ENCODE measurements at places on chromosomes 1 and 21.

DNA sequence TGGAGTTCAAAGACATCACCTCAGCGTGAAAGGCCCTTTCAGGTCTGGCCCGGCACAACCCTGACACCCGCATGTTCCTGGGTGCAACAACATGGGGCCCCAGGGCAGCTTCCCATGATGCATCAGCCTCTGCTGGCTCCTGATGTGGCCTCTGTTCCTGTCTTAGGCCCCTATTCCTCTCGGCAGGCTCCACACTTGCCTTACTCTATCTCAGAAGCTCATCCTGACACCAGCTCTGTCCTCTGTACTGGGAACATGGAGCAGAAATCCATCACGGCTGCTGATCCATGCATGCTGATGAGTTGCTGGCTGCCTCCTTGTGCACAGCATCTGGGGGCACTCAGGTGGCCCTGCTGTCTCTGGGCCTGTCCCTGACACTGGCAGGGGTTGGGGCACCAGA lies 74.6 kb downstream of the ADARB1 start:
- no peak for DNase-seq

DNA sequence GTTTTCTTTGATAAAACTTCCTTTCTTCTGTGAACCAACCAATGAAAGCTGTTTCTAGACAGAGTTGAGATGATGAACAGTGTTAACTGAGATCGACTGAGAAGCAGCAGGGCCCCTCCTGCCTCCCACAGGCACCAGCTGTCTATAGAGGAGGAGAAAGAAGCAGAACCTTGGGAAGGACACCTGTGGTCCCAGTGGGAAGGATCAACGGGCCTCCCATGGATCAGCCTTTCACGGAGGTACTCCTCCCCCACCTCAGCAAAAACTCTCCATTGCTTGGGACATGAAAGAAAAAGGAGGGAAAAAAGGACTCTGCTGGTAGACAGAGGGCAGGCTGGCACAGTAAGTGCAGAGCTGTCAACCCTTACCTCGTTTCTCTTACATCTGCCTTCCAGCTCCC lies 40.5 kb downstream of the PLPPR5 start:
- DNase-seq = no peak

GRCh38 chr21:16073586-16073985 lies 343.8 kb downstream of the USP25 start:
- no peak for DNase-seq

- DNase-seq = no peak
Observed at GRCh38 chr1:242239398-242239797, 240.5 kb upstream of the MAP1LC3C start.

DNA sequence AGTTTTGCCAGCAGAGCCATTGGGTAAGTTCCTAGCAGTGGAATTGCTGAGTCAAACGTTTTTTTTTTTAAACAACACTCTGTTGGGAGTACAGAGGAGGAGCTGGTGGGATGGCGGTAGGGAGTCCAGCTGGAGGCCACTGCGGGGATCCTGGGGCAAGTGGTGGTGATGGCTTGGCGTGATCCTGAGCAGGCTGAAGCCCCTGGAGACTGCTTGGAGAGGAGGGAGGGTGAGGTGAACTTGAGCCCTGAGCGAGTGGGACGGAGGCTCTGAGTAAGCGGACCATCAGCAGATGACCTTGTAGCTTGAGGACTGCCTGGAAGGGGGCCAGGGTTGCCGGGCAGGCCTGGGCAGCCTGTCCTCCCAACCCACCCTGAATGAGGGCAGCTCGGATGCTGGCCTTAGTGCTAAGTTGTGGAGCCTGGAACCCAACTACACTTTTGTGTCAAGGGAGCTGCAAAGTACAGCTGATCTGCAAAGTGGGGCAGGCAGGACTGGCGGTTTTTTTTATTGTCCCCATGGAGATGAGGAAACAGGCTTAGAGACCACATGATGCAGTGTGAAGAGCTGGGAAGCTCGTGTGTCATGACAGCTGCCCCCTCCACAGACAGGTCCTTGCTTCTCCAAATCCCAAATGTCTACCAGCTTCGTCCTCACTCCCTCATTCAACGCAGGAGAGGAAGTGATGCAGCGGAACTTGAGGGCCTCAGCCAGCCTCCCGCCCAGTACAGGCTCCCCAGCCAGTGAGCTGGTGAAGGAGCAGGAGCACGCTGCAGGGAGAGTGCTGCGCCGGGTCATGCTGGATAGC lies 20.2 kb downstream of the MRPL37 start:
- DNase-seq = no peak

DNA sequence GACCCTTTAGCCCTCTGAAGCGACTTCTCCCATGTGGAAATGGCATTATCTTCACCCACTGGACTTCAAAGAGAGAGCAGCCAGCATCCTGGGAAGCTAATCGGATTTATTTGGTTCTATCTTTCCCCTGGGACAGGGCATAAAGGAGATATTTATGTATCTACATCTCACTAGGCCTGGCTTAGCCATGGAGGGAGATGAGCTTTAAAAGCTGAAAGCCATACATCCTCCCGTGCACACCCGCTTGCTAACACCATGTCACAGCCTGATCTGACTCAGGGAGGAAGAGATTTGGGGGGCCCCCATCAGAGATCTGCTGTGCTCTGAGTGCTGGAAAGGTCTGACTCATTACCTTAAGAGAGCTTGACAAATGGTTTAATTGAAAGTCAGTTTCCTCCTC lies 155.9 kb downstream of the PLXNA2 start:
- DNase-seq = no peak

GRCh38 chr1:2074944-2075740 lies 24.9 kb downstream of the PRKCZ start:
- no peak for DNase-seq

- DNase-seq = no peak
Observed at GRCh38 chr1:26531651-26532131, 2.1 kb downstream of the RPS6KA1 start.

GRCh38 chr1:208437401-208437800 lies 193.2 kb upstream of the PLXNA2 start:
- no peak for DNase-seq

DNA sequence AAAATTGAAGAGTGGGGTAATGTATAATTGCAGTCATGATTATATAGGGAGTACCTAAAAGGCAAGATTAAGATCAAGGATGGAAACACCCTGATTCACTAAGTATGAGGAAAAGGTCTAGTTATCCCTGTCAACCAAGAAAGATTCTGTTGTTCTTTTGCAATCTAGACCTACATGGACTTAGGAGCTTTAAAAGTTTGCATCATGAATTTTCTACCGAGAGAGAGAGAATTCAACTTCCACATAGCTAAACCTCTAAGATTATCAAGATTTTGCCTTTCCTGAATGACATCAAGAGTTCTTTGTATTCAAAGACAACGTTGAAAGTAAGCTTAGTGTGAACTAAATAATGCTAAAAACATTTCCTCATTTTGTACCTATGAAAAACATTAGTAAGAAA lies 78.8 kb upstream of the RBM34 start:
- no peak for DNase-seq

DNA sequence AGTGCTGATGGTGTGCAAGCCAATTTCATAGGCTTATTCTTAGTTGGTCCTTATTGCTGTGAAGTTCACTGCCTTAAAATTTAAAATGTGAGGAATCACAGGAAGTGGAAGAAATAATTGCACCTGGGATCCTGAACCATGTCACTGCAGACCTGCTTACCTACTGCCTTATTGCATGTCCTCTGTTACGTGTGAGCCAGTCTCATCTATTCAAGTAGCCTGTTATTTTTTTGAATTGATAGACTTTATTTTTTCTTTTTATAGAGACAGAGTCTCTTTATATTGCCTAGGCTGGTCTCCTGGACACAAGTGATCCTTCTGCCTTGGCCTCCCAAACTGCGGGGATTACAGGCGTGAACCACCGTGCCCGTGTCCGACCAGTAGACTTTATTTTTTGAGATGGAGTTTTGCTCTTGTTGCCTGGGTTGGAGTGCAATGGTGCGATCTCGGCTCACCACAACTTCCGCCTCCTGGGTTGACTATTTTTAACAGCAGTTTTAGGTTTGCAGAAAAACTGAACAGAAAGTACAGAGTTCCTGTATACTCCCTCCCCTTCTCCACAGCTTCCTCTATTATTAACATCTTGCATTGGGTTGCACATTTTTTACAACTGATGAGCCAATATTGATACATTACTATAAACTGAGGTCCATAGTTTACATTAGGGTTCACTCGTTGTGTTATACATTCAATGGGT lies 14.0 kb upstream of the DISC1 start:
- DNase-seq = no peak

GRCh38 chr1:177872308-177872900 lies 97.5 kb downstream of the SEC16B start:
- DNase-seq = no peak

All from NCI-H1048 (cell line).